Activated T-helper 1 cell treated with Interleukin-2 at 50 U/mL for 16 hours (primary cell): ENCODE measurements at places on chromosomes 1 and 21.

- DNase-seq = no peak
These were observed 13.0 kb upstream of the ARHGEF16 start for GRCh38 chr1:3441410-3441847.

- DNase-seq = no peak
These were observed 69.2 kb downstream of the DTL start for GRCh38 chr1:212104586-212105325.

GRCh38 chr1:43660355-43660754, 10.4 kb downstream of the KDM4A start:
- no peak for DNase-seq

DNA sequence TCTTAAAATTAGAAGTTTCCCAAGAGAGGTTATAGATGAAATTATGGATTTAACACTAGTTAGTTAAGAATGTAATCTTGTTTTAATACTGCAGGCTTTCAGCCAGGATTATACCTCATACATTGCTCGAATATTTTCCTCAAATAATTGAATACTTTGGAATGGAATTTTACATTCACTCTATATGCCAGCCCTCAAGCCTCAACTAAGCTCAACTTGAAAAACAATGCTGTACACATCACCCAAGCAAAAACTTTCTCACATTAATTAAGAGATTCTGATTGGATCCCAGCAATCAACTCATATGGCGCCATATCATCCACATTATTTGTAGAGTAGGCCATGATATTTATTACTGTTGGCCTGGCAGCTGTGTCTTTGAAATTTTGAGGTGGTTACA, 710.7 kb upstream of the ADAMTS5 start:
- no peak for DNase-seq

DNA sequence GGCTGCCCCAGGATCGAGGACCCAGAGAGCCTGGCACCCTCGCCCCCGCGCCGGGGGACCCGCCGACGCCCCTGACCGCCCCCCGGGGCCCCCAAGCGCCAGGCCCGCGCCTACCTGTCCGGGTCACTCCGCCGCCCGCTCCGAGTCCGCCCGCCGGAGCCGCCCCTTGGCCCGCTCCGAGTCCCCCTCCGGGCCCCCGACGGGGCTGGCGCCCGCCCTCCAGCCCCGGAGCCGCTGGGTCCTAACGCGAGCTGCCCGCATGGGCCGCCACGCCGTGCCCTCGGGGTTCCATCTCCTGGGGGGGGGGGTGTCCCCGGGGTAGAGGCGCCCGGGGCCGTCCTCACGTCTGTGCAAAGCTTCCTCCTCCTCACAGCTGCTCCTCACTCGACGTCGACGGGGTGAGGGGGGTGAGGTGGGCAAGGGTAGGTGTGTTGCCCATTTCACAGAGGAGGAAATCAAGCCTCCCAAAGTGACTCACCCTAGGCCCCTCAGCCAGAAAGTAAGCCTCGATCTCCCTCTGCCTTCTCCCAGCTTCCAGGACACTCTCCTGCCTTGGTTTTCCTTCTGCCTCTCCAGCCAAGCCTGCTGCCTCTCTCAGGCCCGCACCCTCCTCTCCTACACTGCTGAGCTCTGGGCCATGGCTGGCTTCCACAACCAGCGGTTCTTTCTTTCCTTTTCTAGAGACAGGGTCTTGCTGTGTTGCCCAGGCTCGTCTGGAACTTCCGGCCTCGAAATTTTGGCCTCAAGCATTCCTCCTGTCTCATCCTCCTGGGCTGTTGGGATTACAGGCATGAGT, at the start of gene MFAP2:
Gene MFAP2 (minus strand): TSS at position 148 of the 796 bp plus-strand sequence. CDS start 2,347 bp downstream, outside the sequence.
- DNase-seq = no peak

DNA sequence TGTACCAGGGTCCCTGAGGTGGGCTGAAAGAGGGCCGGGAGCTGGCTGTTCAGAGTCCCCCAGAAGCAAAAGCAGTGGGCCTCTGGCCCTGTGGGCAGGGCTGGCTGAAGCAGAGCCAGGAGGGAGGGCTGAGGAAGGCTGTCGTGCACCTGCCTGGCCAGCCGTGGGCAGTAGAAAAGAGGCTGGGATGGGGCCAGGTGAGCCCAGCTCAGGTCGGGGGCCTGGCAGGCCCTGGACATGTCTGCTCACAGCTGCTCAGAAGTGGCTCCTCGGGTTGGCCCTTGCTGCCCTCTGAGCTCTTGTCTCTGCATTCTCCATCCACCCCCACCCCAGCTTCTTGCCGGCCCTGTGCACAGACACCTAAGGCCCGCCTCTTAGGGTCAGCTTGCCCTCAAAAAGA, 60.0 kb downstream of the TCP10L start:
- DNase-seq = no peak

DNA sequence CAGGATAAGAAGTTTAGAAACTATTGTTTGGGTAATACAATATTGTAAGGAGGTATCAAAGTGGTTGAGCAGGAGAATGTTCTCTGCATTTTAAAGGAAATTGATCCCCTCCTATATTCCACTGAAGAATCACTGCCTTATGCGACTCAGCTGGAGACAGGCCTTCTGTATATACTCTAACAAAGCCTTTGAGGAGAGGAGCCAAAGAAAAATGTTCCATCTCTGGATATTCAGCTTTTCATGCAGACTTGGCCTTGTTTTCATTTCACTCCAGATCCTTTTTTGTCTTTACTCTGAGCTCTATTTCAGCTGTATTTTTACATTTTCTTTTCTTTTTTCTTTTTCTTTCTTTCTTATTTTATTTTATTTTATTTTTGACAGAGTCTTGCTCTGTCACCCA, 42.1 kb upstream of the S1PR1 start:
- no peak for DNase-seq

DNA sequence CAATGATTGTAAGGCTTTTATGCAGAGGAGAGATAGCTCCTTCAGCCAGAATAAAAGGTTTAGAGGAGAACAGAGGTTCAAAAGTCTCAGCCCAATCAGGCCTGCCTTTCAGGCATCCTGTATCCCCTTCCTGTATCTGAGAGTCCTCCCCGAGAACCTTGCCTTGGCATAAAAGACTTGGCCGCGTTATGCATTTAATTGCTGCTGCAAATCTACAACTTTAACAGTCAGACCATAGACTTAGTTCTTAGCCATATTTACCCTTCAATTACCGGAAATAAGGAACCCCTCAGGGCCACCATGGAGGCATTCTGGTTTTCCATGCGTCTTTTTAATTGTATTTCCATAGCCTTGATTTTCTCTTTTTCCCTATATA, 18.3 kb upstream of the HYI start:
- no peak for DNase-seq

DNA sequence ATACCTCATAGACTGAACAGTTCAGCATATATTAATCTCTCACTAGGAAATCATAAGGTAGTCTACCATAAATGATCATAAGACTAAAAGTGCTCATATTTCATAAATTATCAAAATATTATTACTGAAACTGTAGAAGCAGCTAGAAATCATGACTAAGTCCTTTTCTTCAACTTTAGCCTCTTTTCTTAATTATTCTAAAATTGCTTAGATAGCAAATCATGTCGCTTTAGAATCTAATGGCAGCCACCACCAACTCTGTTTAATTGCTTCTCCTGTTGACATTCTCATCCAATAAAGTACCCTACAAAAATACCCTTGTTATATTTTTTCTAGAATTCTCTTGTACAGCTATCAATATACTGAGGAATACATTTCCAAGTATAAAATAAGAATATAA, 102.9 kb downstream of the DENND1B start:
- no peak for DNase-seq

GRCh38 chr1:44822981-44823451, 14.7 kb downstream of the BTBD19 start:
- DNase-seq = no peak

GRCh38 chr1:26996024-26996423, 2.5 kb downstream of the TRNP1 start:
- DNase-seq = no peak

- DNase-seq = no peak
These were observed 25.2 kb upstream of the RCAN1 start for GRCh38 chr21:34639882-34640788.

GRCh38 chr1:60130703-60131102, 57.1 kb upstream of the C1orf87 start:
- DNase-seq = no peak

- DNase-seq = no peak
These were observed 388.5 kb downstream of the PLPP3 start for GRCh38 chr1:56190806-56191365.

DNA sequence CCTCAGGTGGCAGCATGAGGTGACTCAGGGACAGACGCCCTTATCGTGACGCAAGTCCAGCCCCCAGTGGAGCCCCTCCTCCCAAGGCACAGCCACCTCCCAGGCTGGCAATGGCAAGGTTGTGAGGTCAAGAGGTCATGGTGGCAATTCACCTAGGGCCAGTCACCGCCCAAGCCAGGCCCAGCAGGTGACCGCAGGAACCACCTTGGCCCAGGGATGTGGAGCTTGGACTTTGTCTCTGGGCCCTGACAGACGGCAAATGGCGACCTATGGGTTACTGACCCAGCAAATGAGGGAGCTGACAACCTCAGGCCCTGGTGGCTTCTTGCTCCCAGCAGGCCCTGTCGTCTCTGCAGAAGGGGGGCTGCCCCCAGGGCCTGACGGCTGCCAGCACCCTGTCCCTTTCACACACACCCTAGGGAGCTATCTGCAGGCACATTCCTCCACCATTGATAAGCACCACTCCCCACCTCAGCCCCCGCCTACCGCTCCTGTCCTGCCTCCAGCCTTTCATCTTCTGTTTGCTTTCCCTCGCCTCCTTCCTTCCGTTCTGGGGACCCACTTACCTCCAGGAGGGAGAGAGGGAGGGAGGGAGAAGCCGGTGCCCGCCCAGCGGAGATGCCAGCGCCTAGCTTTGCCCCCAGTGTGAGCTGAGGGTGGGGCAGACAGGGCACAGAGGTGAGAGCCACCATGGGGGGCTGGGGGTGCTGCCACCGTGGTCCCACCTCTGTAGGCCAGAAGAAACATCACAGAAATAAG, 12.1 kb downstream of the EPHA2 start:
- no peak for DNase-seq

DNA sequence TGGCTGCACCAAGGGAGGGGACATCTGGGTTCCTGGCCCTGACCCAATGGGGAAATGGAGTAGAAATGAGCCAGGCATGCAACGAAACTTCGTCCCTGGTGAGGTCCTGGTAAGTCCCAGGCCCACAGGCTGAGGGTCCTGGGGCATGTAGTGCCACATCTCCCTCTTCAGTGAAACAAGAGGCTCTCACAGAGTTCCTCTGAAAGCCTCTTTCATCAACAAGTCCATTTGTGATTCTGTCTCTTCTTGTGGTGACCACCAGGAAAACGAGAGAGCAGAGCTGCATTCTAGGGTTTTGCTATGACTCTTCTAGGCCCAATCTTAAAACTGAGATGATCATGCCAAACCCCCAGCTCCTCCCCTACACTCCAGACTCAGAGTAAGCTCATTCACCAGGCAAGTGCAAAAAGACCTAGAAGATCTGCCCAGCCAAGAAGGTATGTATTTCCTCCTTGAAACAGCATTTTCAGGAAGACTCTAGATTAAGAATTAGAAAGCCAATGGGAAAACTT, 24.3 kb upstream of the RNF220 start:
- DNase-seq = no peak

DNA sequence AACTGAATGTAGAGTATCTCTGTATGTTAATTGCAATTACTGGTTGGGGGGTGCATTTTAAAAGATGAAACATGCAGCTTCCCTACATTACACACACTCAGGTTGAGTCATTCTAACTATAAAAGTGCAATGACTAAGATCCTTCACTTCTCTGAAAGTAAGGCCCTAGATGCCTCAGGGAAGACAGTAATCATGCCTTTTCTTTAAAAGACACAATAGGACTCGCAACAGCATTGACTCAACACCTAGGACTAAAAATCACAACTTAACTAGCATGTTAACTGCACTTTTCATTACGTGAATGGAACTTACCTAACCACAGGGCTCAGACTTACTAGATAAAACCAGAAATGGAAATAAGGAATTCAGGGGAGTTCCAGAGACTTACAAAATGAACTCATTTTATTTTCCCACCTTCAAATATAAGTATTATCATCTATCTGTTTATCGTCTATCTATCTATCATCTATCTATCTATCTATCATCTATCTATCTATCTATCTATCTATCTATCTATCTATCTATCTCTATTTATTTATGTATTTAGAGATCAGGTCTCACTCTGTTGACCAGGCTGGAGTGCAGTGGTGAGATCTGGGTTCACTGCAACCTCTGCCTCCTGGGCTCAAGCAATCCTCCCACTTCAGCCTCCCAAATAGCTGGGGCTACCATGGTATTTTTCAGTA, 47.8 kb downstream of the CHML start:
- DNase-seq = no peak

DNA sequence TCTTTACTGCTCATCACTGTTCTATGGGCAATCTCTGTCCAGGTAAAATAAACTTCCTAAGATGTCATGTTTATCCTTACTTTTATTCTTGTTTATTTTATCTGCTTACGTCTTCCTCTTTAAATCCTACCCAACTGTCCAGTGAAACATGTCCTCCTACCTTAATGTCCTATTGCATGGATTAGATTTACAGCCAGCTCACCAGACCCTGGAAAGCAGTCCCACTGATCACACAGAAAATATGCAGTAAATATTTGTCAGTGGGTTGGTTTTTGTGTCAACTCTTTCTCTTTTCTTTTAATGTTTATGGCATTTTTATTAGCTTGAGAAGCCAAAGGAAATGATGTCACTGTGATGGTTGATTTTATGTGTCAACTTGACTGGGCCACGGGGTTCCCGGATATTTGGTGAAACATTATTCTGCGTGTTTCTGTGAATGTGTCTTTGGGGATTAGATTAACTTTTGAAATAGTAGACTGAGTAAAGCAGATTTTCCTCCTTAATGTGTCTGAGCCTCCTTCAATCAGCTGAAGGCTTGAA, 258.3 kb downstream of the SRGAP2C start:
- DNase-seq = no peak

GRCh38 chr21:36756527-36756926, 57.6 kb downstream of the SIM2 start:
- no peak for DNase-seq

DNA sequence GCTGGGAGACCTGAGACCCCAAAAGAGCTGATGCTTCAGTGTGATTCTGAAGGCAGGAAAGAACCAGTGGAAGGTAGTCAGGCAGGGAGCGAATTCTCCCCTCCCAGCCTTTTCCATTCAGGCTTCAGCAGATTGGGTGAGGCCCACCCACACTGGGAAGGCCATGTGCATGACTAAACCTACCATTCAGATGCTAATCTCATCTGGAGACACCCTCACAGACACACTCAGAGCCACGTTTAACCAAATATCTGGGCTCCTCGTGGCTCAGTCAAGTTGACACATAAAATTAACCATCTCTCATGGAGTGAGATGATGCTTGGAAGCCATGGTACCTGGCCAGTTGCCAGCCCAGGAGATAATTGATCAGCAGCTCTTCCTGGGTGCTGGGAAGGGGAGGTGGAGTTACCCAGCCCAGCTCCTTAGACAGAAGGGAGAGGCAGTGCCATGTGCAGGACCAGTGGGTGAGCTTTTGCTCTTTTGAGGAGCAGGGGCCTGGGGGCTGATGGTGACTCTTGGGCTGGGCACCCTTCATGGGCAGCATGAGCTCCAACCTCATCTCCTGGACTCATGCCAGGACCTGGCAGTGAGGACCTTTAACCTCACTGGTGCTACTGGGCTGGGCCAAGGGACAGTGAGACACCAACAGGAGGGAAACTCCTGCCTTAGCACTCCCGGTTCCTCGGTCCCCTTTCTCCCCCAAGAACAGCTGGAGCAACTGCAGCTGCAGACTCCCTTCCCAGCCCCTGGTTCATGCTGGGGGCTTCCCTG, 89.0 kb upstream of the ACTL8 start:
- no peak for DNase-seq
